ENCODE measurements at places on chromosomes 13 and 19.

GRCh38 chr19:55712804-55713631 lies 25.2 kb downstream of the NLRP9 start:
- no peak for DNase-seq

DNA sequence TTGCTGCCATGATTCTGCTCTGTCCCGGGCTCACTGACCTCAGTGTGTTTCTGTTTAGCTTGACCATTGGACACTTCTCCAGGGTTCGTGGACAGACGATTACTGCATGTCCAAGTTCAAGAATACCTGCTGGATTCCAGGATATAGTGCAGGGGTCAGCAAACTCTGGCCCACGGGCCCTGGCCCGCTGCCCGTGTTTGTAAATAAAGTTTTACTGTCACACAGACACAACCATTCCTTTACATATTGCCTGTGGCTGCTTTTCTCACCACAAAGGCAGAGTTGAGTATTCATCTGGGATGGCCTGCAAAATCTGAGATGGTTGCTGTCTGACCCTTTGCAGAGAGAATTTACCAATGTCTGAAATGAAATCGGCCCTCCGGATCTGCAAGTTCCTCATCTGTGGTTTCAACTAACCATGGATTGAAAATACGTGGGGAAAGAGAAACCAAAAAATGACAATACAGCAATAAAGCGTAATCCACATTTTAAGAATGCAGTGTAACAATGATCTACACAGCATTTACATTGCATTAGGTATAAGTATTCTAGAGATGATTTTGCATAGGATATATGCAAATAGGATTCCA lies 25.9 kb upstream of the F2RL3 start:
- peak; percentile 53 for DNase-seq

GRCh38 chr19:19192910-19193423 lies 909 bp downstream of the RFXANK start:
- no peak for DNase-seq

DNA sequence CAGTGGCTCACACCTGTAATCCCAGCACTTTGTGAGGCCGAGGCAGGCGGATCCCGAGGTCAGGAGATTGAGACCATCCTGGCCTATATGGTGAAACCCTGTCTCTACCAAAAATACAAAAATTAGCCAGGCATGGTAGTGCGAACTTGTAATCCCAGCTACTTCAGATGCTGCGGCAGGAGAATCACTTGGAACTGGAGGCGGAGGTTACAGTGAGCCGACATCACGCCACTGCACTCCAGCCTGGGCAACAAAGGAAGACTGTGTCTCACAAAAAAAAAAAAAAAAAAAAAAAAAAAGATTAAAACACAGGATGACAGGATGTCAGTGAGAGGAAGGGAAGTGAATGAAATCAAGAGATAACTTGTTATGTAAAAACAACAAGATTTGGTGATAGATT lies 1158.5 kb downstream of the PCDH9 start:
- DNase-seq, result no peak

DNA sequence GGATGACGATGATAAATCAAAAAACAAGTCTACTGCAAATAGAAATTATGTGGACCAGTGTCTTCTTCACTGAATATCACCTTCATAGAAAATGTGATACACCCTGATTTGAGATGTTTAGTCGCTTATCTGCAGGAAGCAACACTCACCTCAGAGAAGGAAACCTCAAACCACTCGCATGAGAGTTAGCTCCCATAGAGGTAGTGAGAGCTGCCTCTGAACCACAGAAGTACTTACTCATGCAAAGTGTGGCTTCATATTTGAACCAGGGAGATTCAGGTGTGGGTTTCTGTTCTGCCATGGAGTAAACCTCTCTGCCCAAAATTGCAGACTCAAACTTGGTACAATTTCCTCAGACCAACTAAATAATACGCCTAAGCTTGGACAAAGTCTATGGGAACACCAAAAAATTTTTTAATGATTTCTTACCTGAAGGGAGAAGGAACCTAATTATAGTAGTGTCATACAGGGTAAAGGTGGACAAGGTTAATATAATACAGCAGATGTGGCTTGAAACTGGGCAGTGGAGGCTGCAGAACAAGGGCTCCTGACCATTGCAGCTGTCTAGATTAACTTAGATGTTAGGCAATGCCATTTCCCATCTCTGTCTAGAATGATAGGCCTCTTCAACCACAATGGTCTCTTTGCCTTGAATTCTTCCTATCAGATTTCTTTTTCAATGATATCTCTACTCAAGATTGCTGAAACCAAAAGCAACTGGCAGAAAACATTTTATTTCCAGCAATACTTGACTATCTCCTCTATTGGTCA lies 29.6 kb upstream of the RCBTB2 start:
- DNase-seq, result no peak

GRCh38 chr13:114249077-114249476 lies 14.4 kb downstream of the CDC16 start:
- no peak for DNase-seq

DNA sequence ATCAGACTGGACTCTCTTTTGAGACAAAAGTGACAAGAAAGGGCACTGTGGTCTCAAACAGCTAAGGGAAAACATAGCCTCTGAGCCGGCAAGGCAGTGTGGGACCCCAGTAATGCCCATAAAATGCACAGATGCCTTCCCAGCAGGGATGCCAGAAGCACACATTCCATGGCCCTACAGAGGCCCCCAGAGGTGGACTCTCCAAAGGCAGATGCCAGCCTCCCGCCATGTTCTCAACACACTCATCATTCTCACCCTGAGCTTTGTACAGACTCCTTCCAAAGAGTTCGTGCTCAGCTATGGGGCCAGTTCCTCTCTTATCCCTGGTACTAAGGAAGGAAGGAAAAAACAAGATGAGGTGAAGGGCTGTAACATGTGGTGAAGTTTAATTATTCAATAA lies 67.1 kb upstream of the ATP12A start:
- no peak for DNase-seq

DNA sequence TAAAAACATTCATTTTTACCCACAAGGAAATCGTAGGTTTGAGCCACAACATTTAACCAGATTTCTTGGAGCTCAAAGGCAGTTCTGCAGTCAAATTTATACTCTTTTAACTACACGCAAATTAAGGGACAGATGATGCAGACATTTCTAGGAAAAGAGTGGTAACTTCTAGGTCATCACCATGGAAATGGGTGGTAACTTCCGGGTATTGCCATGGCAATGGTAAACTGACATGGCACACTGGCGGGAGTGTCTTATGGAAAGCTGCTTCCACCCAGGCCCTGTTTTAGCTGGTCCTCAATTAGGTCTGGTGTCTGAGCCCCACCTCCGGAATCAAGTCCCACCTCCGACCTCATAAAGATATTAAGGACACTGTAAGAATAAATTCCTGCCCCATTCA lies 10.4 kb upstream of the LYPD5 start:
- no peak for DNase-seq

DNA sequence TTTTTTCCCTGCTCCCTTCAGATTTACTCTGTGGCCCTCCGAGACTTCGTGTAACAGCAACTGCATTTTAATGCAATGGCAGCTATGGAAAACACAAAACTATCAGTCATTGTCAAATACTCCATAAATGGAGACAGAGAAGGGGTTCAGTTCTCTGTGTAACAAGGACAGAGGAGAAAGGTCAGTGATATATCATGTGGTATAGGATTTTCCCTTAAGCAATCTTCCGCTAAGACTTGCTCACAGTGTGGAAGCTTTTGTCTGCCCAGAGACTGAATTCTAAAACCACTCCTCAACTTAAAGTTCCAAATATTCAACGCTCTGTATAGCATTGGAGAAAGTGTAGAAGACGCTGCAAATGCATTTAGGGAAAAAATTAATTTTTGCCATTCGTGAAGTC lies 111.3 kb upstream of the EDNRB start:
- no peak for DNase-seq

DNA sequence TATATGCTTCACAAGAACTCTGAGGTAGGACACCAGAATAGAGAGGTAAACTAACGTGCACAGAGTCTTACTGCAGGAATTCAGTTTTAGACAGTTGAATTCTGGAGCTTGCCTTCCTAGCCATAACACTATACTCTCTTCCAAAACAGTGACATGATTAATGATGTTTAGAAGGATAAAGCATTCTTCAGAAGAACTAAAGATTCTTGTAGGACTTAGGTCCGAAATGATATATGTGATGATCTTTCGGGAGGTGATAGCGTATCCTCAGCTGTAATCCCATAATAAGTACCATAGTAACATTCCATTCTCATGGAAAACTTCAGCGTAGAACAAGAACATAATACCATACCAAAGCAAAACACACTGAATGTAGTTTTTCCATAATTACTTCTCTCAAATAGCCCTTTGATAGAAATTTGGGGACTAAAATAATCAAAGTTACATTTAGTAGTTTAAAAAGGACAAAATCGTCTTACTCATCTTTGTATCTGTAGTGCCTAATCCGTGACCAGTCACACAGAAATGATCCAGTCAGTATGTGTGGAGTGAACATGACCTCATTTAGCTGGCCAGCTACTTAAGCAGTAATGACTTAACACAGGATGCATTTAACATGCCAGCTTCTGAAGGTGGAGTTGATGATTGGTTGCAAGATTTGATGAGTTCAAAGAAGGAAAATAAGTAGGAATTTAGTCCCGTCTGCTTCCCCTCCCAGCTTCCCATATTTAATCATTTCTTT lies 38.4 kb downstream of the PIBF1 start:
- no peak for DNase-seq

DNA sequence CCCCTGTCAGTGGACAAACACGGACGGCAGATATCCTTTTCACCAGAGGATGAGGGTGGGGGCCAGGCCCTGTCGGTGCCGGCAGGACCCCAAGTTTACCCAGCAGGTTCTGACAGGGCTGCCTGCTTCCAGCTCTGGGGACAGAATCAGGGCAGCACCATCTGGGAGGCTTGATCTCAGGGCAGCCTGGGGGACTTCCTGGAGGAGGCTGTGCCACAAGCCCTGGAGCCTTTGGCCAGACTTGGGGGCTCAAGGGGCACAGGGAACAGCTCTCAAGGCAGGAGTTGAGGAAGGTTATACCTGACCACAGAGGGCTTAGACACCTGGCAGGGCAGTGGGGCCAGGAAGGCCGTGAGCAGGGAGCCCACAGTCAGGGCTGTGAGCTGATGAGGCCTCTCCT lies 45.2 kb downstream of the COMP start:
- DNase-seq, result no peak

- DNase-seq, result peak; percentile 92
Measured at GRCh38 chr19:49676136-49676783, 811 bp upstream of the PRMT1 start.

- DNase-seq, result no peak
Measured at GRCh38 chr13:112003941-112004340, 63.0 kb upstream of the SOX1 start.

GRCh38 chr19:51097796-51098195 lies 10.4 kb downstream of the CTU1 start:
- no peak for DNase-seq
